NCI-H526 (cell line): ENCODE measurements at places on chromosomes 13 and 19.

- peak; percentile 43 for DNase-seq
Observed at GRCh38 chr19:9538183-9539058, at the start of gene ZNF426. Gene ZNF426 (minus strand): TSS chr19:9538645. CDS start chr19:9536232, 2,413 bp downstream.

DNA sequence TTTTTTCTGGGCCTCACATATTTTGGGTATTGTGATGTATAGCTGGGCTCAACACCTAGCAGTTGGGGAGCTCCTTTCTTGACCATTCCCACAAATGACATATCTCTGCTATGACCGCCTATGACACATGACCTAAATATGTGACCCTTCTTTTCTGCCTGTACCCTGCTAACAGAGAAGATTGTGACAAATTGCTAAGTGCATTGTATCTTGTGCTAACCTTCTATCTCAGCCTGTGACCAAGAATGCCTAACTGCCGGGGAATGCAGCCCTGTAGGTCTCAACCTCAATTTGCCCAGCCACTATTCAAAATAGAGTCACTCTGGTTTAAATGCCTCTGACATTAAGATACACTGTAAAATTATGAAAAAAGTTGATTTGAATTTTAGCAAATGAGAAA, 6.8 kb upstream of the ZNF429 start:
- DNase-seq, result no peak

DNA sequence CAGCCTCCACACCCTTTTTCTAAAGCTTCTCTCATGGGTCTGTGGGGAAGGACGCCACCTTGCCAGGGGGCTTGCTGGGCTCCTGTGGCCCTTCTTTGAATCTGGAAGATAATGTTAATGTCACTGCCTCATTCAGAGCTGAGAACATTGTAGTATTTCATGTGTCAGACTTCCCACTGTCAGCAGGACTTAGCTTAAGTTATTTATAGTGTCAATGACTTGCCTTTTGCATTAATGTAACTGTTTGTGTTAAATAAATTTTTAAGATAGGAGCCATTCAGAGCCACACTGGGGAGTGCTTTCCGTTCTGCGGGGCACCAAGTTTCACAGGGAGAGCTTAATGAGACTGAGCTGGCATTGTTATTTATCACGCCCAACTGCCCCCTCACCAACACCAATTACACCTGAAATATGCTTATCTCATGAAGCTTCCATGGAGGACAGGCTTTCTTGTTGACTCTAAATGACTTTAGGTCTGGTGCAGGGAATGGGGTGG, 226.9 kb upstream of the UBL3 start:
- no peak for DNase-seq

DNA sequence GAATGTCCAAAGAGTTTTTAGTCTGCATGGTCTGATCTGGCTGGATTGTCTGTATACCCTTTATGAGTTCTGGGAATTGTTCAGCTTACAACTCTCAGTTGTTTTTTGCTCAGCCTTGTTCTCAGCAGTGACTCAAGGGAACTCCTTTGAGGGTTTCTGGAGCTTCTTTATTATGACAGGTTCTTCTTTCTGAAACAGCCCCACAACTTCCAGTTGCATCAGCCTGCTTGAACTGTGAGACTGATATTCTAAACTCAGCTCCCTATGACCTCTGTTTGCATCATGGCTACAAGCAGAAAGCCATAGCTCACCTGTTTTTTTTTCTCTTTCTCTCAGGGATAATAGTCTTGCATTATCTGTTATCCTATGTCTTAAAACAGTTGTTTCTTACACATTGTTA, 85.0 kb downstream of the TDRD3 start:
- DNase-seq, result no peak

DNA sequence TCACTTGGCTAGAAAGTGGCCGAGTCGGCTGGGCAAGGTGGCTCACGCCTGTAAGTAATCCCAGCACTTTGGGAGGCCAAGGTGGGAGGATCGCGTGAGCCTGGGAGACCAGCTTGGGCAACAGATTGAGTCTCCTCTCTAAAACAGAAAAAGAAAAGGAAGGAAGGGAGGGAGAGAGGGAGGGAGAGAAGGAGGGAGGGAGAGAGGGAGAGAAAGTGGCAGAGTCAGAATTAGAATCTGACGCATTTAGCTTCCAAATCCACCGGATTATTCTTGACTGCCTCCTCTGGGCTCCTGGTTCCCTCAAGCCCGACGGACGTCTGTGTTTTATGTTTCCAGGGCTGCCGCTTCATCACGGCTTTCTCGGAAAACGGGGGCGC, 22.5 kb downstream of the LRFN3 start:
- no peak for DNase-seq

GRCh38 chr13:22486490-22486889, 694.3 kb upstream of the SGCG start:
- no peak for DNase-seq
